ENCODE measurements at places on chromosomes 7 and 10.

GRCh38 chr7:26500749-26501352 is 209.2 kb downstream of the SNX10 start:
- no peak for DNase-seq

- DNase-seq: no peak
Measured at GRCh38 chr7:100685049-100685605, 8.9 kb downstream of the GIGYF1 start.

DNA sequence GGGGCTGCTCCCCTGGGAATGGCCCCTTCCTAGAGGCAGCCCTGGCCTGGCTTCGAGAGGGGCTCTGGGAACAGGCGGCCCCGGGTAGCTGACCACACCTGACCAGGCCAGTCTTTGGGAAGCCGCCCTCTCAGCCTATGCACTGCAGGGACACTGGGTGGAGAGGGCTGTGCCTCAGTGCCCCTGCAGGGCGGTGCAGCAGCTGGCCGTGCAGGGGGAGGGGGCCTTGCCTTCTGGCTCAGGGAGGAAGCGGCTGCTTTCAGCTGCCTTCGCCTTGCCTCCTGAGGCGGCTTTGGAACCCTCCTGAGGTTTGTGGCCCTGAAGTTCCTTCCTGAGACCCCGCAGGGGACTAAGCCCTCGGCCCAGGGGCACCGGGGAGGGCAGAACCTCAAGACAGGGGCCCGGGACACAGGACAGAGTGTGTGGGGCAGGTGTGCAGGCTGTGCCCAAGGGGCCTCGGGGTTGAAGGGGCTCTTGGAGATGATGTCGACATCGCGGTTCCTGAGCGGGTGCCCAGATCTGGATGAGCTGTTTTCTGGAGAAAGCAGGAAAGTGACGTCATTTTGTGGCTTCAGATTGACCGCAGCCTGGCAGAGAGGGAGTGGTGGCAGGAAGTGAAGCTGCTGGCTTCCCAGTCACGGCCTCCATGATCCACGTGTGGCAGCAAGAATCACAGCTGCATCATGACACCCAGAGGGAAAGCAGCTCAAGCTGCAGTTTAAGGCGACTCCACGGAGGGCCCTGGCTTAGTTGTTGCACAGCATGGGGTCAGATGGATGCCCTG is 17.7 kb downstream of the ADAM8 start:
- DNase-seq: no peak

- no peak for DNase-seq
Measured at GRCh38 chr10:3366043-3366442, 193.5 kb upstream of the PITRM1 start.

- DNase-seq: no peak
Measured at GRCh38 chr7:144113651-144114050, 4.3 kb downstream of the OR2A2 start.

All from left lobe of liver (tissue), 2 donors.